ENCODE measurements at places on chromosomes 5 and 9.

- peak; percentile 74 for DNase-seq
Observed at GRCh38 chr9:95409650-95410426, 92.3 kb upstream of the FANCC start.

DNA sequence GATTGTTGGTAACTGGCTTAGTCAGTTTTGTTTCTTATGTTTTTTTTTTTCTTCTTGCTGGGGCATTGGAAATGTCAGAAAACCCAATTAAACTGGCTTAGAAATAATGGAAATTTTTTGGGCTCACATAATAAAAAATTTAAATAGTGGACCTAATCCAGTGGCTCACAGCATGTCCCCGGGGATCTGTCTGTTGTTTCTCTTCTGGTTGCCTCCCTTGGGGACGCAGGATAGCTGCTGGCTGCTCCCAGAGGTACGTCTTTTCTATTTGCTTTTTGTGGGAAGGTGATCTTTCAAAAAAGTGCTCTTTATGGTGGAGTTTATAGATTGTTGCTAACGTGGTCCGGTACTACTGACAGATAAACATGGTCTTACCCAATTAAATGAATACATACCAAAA is 52.2 kb downstream of the LMNB1 start:
- no peak for DNase-seq

DNA sequence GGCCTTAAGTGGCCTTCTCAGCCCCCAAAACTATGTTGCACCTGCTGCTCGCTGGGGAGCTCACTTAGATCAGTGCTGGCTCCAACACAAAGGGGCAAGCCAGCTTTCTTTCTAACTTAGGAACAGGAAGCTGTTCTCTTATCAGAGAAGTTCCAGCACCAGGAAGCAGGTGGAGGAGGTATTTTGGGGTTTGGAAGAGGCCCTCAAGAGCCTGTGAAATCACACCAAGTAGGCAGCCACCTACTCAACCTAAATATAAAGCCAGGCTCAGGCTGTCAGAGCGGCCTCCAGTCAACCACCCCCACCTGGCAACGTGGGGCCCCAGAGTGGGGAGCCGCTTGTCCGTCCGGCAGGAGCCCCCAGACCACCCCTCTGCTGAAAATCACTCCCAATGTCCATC is 152.8 kb downstream of the OLFM1 start:
- no peak for DNase-seq

- no peak for DNase-seq
Observed at GRCh38 chr9:96321515-96321914, 19.5 kb upstream of the HSD17B3 start.

- no peak for DNase-seq
Observed at GRCh38 chr5:76177978-76178377, 94.8 kb downstream of the SV2C start.

- no peak for DNase-seq
Observed at GRCh38 chr9:124520206-124520596, 13.0 kb upstream of the NR5A1 start.

GRCh38 chr9:135340143-135340655 is 139.4 kb upstream of the PPP1R26 start:
- peak; percentile 20 for DNase-seq

GRCh38 chr5:175253597-175253996 is 190.4 kb downstream of the DRD1 start:
- no peak for DNase-seq

DNA sequence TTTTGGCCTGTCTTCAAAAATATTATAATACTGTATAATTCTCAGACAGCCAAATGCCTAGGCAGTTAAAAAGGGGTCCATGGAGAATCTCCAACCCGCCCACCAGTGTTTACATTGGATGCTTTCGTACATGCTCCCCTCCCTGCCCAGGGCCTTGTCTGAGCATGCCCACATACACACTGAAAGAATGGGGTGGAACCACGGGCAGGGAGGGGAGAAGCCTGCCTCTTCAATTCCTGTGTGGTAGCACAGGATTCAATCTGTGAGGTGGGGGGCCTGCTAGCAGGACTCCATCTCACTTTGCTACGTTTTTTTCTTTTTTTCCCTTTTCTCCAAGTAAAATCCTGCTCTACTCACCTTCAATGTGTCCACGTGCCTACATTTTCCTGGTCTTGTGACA is 314.7 kb upstream of the GRAMD2B start:
- peak; percentile 8 for DNase-seq

- DNase-seq: peak; percentile 81
Observed at GRCh38 chr9:130936285-130937117, 2.5 kb downstream of the FIBCD1 start.

- no peak for DNase-seq
Observed at GRCh38 chr9:136826703-136827582, 15.3 kb upstream of the AJM1 start.

DNA sequence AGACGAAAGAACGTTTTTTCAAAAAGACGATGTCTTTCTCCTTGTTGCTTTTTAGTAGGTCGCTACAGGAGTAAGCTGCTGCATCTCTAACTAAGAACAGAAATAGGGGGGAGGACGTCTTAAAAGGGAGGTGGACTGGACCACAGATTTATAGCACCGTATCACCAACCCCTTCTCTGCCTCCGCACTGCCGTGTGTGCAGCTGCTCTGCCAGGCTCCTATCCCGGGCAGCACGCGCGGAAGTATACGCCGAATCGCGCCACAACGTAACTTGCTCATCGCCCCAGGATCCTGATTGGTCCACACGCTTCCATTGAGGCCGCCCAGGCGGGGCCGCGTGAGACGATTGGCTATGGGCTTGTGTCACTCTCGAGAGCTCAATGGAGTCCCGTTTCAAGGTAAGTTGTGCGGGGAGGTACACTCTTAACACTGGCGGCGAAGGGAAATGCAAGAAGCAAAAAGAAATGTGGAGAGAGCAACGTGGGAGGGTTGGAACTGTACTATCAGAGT is at the start of gene ELAVL2:
ELAVL2 (minus strand) TSS at position 121 of the 510 bp plus-strand sequence. CDS start 64,006 bp downstream, outside the sequence.
- DNase-seq: peak; percentile 97

- DNase-seq: no peak
Observed at GRCh38 chr5:103385722-103386121, 127.2 kb downstream of the MACIR start.
